Stimulated activated CD4-positive, alpha-beta T cell treated with anti-CD3 and anti-CD28 coated beads, TNF-alpha, amount 100 ng/mL, for 48 hours (primary cell): ENCODE measurements at places on chromosomes 13 and 19.

- no peak for DNase-seq
These were observed 830.2 kb upstream of the SPRY2 start for GRCh38 chr13:81171065-81171647.

- no peak for DNase-seq
These were observed 1.5 kb downstream of the RNF225 start for GRCh38 chr19:58396691-58397532.

DNA sequence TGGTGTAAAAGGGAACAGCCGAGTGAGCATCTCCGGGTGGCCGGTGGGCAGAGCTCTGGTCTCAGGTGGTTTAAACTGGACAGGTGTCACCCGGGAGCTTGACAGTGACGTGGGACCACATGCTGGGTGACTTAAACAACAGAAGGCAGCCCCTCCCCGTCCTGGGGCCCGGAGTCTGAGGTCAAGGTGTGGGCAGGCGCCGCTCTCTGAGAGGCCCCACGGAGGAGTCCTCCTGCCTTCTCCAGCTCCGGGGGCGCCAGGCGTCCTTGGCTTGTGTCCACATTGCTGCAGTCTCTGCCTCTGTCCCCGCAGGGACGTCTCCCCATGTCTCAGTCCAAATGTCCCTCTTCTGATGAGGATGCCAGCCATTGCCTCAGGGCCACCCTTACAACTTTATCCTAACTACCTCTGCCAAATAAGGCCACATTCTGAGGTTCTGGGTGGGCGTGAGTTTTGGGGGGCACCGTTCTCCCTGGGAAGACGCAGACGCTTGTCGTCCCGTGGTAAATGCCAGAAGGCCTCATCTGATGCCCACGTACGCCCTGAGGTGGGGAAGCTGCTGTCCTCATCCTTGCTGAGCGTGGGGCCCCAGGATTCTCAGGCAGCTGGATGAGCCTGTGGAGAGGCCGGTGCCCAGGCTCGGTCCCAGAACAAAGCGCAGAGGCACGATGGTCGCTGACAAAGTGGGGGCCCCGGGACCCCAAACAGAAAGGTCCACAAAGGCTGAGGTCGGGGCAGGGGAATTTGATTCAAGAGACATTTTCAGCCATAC is 12.9 kb downstream of the GZMM start:
- no peak for DNase-seq

DNA sequence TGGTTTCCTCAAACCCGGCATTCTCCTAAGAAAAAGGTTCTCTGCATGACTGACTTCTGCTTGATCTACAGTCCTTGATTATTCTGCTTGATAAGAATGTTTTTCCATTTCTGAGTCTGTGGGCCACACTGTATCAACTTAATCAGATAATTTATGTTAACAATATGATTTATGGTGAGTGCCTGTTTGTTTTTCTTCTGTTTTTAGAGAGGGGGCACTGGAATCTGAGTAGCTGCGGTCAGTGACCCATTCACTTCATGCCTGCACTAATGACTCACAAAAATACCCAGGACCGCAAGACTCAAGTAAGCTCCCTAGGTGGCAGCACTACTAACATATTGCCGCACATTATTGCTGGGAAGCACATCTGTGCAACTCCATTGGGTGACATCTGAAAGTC is 542.3 kb upstream of the ATXN8OS start:
- DNase-seq: no peak

DNA sequence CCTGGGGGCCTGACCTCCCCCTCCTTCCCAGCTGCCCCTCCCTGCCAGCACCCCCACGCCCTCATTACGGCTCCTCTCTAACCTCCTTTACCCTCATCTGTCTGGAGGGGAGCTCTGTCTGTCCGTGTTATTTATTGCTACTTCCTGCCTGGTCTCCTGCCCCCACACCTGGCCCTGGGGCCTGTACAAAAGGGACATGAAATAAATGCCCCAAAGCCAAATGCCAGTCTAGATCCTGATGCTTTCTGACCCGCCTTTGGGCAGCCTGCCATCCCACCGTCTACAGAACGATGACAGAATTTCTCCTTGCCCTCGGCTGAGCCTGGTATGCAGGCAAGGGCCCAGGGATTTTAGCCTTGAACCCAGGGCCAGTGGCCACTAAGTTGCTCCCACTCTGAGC is 15.4 kb upstream of the CD22 start:
- no peak for DNase-seq

DNA sequence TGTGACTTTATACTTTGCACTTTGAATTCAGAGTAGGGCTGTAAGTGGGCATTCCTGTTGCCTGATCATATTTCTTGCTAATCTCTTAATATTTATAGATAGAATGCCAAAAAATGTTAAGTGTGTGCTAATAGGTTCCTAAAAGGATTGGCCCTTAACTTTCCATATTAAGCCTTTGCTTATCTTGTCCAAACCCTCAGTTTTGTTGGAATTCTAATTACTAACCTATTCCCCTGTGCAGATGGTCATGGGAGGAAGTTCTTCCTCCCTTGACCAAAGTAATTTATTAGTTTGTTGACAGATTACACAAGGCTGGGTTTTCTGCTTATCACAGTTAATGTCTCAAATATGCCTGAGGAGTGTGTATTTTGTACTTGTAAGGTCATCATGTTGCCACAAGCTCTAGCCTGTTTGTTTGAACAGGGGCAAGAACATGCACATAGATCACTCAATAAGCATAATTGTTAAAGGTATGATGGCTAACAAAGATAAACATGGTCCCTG is 541.1 kb upstream of the SPRY2 start:
- no peak for DNase-seq

DNA sequence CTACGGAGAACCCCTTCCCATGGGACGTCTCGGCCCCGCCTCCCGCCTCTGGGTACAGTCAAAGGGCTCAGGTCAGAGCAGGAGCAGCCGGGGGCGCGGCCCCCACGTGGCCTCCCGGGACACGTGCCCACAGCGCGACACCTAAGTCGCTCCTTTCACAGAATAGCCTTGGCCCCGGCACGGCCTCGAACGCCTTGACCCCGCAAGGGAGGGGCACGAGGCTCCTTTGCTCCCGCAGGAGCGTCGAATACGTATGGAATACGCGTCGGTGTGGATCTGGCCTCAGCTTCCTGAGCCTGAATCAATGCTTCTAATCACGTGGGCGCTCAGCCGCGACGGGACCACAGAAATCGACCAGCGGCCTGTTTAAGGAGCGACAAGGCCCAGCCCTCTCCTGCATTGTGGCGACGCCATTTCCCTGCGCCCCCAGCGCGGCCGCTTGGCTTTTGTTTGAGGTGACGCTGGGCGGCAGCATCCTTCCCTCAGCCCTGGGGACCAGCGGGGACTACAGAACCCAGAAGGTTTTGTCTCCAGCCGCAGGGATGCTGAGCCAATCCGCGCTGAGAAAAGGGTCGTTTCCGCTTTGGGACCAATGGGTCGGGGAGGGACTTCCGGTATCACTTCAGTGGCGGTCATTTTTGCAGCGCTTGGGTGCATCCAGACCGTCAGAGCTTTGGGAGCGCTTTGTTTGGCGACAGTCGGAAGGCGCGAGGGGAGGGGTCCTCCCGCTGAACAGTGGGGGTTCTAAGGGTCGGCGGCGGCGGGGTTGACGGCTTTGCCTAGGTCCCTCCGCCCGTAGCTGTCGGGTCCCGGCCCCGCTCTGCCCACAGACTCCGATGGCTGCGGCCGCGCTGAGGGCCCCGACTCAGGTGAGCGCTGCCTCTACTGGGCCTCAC is at the start of gene ZIK1:
Gene ZIK1 (plus strand): TSS at position 625 of the 896 bp plus-strand sequence. CDS start 212 bp downstream, at position 837.
- peak; percentile 63 for DNase-seq

GRCh38 chr13:110116072-110116487 is 190.9 kb downstream of the COL4A1 start:
- no peak for DNase-seq

GRCh38 chr19:43934055-43934984 is 762 bp downstream of the ZNF45 start:
- DNase-seq: no peak

DNA sequence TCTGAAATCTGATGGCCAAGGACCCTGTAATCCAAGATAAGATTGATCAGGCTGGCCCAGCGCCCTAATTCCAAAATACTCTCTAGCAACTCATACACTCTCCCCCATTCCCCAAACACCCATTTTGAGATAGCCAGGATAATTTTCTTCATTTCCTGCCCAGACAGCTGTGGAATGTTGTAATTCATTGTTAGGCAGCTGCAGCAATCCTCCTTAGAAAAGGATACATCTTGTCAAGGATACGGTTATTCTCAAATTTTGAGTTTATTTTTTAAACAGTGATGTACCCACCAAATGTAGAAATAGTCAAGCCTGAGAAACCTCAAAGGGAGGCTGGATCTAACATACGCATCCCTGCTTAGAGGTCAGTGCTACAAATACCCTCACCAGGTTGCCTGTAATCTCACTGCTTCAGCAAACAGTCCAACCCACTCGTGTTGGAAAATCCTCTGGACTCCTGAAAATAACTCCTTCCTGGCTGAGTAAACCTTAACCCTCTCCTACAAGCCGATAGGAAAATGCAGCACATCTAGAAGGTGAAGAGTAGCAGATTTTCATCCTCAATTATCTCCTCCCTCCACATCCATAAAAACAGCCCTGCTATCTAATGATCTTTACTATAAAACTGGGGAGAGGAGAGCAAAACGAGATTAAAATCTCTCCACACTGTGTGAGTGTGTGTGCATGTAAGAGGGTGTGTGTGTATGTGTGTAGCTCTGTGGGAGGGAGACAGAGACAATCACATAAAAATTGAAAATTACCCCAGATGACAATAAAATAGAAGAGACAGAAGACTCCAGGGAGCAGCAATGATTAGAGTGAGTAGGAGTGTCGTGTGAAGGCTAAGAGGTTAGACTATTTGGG is 683.1 kb downstream of the DIAPH3 start:
- no peak for DNase-seq

- no peak for DNase-seq
These were observed 365.4 kb downstream of the NDFIP2 start for GRCh38 chr13:79846386-79846785.

DNA sequence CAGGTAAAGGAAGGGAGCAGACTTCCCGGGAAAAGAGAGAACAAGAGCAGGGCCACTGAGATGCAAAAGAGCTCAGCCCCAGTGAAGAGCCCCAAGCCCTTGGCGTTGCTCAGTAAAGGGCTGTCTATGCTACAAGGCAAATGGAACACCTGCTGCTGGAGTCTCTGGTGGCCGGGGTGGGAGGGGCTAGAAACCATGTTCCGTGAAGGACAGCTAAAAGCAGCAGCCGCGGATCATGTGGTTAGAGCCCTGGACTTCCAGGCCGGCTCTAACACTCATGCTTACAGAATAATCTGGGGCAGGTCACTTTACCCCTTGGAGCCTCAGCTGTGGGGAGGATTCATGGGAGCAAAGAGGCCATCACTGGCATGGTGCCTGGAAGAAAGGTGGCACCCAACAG is 17.8 kb downstream of the POU2F2 start:
- no peak for DNase-seq

DNA sequence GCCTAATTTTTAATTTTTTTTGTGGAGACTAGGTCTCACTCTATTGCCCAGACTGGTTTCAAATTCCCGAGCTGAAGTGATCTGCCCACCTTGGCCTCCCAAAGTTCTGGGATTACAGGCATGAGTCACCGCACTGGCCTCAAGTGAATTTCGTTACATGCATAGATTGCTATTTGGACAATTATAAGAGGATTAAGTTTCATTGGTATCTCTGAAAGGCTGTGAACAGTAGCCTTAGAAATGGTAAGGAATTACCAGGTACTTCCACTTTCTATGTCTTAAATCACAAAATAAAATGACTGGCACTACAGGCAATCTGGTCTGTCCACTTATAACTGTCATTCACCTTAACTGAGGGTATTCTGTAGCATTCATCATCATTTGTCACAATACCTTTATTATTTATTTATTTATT is 2.9 kb upstream of the CCDC9 start:
- no peak for DNase-seq

- no peak for DNase-seq
These were observed 377.0 kb downstream of the DLEU7 start for GRCh38 chr13:50466456-50466855.

DNA sequence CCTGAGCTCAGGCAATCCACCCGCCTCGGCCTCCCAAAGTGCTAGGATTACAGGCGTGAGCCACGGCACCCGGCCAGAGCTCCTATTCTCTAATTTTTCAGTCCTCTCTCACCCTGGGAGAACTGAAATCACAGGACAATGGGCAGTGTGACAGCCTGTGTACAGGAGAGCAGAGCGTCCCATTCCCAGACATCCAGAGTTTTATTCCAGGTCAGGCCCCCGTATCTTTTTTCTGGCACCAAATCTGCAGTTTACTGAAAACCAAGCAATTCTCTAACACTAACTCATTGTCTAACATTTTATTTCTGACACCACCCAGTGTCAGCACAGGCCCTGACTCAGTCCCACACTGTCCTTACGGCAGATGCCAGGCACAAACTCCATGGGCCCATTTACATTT is 6.7 kb downstream of the ZNF708 start:
- DNase-seq: no peak

- no peak for DNase-seq
These were observed 3.4 kb downstream of the ZNF430 start for GRCh38 chr19:21023901-21024300.

DNA sequence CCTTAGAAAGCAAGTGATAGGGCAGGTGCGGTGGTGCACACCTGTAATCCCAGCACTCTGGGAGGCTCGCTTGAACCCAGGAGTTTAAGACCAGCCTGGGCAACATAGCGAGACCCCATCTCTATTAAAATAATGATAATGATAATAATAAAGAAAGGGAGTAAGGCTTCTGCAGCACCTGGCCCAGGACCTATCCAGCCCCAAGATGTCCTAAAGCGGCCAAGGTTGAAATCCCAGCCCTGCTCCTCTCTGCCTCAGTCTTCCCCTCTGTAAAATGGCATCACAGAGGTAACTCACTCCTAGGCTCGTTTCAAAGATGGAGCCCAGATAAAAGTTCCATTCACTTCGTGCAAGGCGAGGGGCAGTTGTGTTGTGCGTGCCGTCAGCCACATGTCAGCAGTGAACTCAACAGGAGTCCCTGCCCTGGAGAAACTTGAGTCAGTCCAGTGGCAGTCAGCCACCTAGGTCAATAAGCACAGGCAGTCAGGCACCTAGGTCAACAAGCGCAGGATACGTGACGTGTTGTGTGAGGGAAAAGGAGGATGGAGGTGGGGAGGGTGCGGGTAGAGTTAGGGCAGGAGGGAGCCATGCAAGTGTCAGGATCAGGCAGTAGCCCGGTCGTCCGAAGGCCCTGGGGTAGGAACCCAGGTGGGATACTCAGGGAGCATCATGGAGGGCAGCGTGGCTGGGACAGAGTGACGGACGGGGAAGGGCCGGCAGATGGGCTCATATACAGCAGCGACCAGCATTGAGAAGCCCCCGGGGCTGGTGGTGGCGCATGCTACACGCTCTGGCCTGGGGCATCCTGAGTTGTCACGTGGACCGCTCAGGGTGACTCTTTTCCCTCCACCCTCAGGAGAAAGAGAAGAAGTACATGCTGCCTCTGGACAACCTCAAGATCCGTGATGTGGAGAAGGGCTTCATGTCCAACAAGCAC is 16.6 kb downstream of the TMED1 start:
- no peak for DNase-seq

GRCh38 chr13:20247963-20248362 is 15.8 kb upstream of the GJB6 start:
- no peak for DNase-seq
